CD4-positive, alpha-beta T cell treated with Interleukin-6 at 100 ng/mL for 8 hours (primary cell): ENCODE measurements at places on chromosomes 3 and 15.

DNA sequence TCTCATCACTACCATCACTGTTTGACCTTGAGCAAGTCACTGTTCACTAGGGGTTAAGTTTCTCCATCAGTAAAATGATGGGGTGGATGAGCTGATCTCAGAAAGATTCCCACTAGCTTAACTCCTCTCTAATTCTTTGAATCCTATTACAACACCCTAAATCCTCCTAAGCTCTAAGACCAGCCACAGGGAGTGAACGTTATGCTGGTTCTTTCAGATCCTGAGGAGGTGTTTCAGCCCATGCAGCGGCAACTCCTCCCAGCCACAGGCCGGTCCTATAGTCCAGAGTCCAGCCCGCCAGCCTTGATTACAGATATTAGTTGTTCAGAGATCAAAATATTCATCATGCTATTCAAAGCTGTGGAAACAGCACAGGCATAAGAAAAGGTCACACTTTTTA lies 15.1 kb downstream of the MB21D2 start:
- no peak for DNase-seq

GRCh38 chr3:2656806-2657777 lies 453.1 kb downstream of the IL5RA start:
- DNase-seq, result no peak

GRCh38 chr15:79440355-79440908 lies 8.3 kb downstream of the MINAR1 start:
- no peak for DNase-seq

DNA sequence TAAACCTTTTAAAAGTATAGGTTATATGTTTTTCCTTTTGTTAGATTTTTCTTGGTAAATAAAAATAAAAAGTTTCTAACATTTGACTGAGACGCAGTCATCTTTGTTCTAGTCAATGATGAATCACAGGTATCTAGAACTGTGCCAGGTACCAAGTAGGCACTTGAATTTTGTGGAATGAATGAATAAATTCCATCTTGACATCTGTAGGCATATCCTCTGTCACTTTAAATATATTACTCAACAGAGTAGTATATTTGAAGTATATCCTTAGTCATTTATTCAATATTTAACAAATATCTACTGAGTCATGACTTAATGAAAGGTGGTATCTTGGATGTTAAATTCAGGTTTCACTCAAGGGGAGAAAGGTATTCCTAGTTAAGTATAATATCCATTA lies 828.4 kb downstream of the TUSC7 start:
- DNase-seq, result no peak

DNA sequence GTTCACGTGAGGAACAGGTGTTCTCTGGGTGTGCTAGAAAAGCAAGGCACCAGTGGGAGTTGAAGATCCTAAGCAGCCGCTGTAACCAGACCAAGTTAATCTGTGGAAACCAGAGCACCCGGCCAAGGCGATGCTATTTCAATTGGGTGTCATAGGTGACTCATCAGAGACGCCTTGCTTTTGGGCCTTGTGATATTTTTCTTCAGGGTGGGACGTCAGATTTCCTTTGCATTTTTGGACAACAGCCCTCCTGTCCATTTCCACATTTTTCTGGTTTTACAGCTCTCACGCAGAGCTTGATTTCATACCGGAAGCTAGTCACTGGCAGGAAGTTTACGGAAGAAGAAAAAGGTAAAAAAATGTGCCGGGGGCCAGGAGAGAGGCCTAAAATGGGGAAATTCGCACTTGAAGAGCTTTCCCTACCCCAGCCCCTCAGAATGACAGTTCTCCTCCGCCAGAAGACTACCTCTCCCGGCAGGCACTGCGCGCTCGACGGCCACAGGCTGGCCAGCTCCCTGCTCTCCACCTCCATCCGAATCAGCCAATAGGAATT lies 471 bp upstream of the KBTBD8 start:
- no peak for DNase-seq

GRCh38 chr3:141305436-141305835 lies 62.9 kb upstream of the ZBTB38 start:
- DNase-seq, result no peak

- no peak for DNase-seq
Observed at GRCh38 chr3:153426803-153427202, 264.8 kb downstream of the RAP2B start.

- no peak for DNase-seq
Observed at GRCh38 chr3:14938954-14939353, 8.4 kb upstream of the NR2C2 start.
